SK-N-MC (cell line): ENCODE measurements at places on chromosomes 13 and 19.

DNA sequence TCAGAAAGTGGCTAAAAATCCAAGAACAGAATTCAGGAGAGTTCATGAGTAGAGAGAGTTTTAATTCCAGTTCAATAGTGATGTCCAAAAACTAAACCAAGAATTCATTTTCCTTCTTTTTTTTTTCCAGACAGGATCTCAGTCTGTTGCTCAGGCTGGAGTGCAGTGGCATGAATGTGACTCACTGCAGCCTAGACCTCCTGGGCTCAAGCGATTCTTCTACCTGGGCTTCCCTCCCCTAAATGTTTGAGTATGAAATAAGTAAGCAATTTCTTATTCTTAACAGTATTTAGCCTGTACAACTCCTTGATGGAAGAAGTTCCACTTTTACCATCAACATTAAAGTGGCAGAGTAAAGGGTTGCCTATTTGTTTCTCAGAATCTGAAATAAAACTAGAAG lies 3.8 kb downstream of the COMMD6 start:
- no peak for DNase-seq

- no peak for DNase-seq
Observed at GRCh38 chr19:55105237-55105636, 12.2 kb downstream of the PPP1R12C start.

GRCh38 chr19:41939861-41940730 lies 11.8 kb upstream of the ERFL start:
- no peak for DNase-seq

- DNase-seq: no peak
Observed at GRCh38 chr19:15780610-15781418, 6.6 kb upstream of the OR10H5 start.

- no peak for DNase-seq
Observed at GRCh38 chr13:69264362-69265334, 843.0 kb upstream of the ATXN8OS start.

DNA sequence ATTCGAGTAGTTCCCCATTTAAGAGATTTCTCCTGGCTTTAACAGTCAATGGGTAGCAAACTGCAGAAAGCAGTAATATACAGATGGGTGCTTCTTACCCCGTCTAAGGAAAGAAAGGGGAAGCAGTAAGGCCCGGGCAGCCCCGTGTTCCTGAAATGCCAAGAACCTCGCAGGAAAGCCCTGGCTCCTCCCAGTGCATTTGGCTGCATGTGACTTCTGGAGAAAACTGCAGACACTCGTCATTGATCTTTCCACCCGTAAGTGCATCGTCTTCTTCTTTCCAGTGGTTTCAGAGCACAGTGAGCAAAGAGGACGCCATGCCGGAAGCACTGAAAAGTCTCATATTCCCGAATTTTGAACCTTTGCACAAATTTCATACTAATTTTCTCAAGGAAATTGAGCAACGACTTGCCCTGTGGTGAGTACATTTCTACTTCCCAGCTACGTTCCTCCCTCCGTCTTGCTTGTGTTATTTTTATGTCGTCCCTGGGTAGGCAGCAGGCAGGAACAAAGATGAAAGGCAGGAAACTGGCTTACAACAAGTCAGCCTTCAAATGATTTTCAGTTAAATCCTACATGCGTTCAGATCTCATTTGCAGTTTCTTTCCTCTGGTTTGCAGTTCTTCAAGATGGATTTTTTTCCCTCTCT lies 165.2 kb downstream of the STK24 start:
- no peak for DNase-seq

DNA sequence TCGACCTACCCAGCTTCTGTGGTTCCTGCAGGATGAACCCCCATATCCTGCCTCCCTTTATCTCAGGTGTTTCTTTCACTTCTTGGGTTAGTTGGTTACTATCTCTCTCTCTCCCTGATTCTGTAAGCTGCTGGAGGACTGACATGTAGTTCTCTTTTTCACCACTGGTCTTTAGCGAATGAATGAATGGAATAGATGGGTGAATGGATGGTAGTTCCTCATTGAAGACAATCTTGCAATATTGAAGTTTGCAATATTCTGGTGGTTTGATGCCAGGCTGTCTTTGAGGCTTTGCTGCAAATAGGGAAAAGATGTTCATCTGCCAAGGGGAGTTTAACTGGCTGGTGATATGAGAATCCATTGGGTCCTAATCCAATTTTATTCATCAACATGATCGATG lies 120.2 kb downstream of the UBL3 start:
- DNase-seq: no peak

DNA sequence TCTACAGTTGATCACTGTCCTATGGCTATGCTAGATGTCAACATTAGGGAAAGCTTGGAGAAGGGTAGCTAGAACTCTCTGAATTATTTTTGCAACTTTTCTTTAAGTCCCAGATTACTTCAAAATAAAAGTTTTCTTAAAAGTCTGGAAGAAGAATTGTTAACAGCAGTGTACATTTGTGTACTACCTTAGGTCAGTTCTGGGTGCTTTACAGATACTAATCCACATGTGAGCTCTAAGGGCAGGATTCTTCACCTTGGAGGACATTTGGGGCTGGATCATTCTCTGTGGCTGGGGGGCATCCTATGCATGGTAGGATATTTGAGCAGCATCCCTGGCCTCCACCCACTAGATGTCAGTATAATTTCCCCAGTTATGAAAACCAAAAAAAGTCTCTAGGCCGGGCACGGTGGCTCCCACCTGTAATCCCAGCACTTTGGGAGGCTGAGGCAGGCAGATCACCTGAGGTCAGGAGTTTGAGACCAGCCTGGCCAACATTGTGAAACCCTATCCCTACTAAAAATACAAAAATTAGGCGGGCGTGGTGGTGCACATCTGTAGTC lies 2.8 kb downstream of the BRME1 start:
- DNase-seq: no peak

DNA sequence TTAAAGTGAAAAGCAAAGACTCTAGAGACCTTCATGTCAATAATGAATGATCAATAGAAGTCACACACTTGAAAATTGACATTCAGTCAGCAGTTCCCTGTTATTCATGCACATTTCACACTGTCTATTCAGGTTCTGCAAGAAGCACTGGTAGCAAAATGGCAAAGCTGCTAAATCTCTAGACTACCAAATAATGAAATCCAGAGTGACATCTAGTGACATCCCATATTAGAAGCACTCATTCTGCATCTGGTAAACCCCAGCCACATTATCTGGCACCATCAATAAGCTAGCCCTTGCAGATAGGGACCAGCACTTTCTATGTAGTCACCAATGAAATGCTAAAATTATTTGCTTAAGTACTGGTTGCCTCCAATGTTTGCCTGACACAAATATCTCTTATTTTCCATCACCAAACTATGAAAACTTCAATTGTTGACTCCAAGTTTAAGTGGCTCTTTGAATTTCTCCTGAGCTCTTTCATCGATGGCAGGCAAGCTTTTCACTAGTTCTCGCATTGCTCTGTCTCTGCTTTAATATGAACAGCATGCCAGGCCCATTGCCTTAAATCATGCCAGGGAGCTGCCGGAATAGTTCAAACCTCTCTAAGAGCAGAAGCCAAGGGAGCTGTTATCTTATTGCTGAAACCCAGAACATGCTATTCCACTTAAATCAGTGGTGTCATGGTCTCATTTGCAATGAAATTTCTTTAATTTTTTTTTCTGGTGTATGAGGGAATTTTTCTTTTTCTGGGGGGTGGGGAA lies 409.9 kb downstream of the MZT1 start:
- DNase-seq: no peak

- no peak for DNase-seq
Observed at GRCh38 chr19:47886010-47886559, at the start of gene SULT2A1. SULT2A1 (minus strand) TSS chr19:47886315; CDS start chr19:47886257, 58 bp downstream.

- no peak for DNase-seq
Observed at GRCh38 chr13:112525356-112525945, 62.5 kb downstream of the TUBGCP3 start.

DNA sequence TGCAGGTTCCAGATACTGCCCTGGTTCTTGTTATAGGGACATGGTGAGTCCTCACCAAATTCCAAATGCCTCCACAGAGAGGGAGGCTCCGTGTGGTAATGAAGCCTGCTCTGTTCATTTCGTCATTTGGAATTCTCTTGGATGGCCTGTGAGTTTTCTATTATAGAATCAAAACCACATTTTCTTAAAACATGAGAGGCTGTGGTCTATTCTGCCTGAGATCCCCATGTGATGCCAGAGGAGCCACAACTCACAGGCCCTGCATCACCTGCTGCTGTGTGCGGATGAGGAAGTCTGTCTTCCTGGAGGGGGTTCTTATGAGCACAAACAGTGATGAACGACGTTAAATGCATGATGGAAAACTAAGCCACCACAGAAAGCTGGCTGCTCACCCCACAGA lies 264.4 kb downstream of the UQCRFS1 start:
- DNase-seq: no peak

DNA sequence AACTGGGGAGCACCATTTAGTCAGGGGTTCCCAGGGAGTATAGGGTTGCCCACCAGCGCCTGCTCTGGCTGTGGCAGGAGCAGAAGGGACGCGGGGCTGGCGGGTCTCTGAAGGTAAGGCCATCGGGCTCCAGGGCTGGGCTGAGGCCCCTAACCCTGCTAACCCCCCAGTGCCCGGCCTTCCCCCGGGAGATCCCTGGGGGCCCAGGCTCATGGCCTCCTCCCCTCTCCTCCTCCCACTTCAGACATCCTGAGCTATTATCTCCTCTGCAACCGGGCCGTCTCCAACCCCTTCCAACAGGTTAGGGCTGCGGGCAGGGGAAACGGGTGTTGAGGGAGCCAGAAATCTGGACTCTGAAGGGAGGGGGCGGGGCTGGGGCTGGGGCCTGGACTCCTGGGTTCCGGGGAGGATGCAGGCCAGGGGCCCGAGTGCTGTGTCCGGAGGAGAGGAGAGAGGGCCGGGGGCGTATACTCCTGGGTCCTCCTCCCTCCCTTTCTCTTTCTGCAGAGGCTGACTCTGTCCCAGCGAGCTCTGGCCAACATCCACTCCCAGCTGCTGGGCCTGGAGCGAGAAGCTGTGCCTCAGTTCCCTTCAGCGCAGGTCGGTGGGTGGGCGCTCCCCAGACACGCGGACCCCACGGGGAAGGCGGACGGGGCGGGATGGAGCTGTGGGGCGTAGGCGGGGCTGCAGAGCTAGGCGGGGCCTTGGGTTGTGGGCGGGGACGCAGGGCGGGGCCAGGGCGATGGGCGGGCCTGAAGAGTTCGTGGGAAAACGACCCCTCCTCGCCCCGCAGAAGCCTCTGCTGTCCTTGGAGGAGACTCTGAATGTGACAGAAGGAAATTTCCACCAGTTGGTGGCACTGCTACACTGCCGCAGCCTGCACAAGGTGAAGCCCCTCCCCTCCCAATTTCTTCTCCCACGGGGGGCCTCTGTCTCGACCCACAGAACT lies 15.3 kb downstream of the TTYH1 start:
- DNase-seq: peak; percentile 10

GRCh38 chr13:69194130-69194529 lies 913.5 kb upstream of the ATXN8OS start:
- no peak for DNase-seq

DNA sequence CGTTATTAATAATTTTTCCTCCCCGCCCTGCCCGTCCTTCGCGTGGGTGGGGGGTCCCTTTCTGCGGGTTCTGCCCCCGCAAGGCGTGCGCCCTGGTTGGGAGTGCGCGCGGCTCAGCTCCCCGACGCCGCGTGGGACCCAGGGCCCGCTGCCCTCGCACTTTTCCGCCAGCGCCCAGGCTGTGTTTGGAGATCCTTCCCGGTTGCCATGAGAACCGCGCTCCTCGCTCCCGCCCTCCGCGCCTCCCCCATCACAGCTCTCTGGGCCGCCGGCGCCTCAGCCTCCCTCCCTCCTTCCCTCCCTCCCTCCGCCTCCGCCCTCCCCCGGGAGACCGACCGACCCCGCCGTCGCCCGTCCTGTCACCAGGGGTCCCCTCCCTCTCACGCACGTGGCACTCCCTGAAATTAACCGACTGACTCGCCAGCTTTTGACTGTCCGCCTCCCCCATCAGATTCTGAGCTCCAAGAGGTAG lies 2.4 kb upstream of the SSBP4 start:
- DNase-seq: no peak

DNA sequence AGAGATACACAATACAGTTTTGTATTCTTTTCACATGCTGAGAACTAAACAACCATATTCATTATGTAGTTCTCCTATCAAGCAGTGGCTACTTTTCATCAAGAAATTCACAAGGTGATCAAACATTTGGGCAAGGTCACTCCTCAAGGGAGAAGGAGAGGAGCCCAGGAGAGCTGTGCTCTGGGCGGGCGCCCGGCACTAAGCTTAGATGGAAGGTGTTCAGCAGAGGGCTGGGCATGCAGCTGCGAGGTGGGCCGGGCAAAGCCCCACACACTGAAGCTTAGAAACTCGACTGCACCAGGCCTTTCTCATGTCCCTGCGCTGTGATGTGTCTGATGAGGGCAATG lies 30.4 kb upstream of the SPACA7 start:
- no peak for DNase-seq

DNA sequence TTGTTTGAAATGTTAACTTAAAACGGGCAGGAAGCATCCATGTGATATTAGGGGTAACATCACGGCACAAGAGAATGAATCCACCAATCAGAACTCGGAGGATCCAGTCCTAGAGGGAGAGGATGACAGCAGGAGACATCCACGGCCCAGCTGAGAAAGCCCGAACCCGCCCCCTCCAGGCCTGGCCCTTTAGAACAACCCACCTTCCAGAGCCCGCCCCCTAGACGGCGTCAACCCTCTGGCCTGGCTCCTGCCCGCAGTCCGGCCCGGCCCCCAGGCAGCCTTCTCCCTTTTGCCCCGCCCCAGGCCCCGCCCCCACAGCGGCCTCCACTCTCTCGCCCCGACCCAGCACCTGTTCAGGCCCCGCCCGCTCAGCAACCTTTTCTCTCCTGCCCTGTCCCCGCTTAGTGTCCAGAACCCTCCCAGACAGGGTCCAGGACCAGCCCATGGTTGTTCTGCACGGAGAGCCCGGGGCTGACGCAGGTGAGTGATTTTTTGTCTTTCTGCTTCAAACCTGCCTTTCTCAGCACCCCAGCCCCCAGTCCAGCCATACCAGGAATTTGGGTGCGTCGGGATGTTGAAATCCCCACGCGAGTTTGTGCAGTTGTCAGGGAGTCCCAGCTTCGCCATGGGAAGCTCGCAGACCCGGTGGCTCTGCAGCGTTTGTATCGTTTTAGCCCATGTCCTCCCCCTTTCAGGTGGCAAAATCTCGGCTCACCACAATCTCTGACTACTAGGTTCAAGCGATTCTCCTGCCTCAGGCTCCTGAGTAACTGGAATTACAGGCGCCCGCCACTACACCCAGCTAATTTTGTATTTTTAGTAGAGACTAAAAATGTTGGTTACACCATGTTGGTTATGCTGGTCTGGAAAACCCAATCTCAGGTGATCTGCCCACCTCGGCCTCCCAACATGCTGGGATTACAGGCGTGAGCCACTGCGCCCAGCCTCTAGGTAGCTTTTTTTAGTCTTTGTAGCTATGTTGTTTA lies 16.1 kb downstream of the ZNF816 start:
- no peak for DNase-seq

GRCh38 chr13:31063772-31064171 lies 97.9 kb downstream of the HSPH1 start:
- no peak for DNase-seq

GRCh38 chr13:100040196-100040595 lies 48.7 kb upstream of the PCCA start:
- peak; percentile 53 for DNase-seq

- DNase-seq: no peak
Observed at GRCh38 chr19:36771261-36772231, 1.1 kb downstream of the ZNF850 start.

GRCh38 chr13:111388851-111389500 lies 68.5 kb downstream of the TEX29 start:
- DNase-seq: no peak
